Right renal pelvis (tissue), 4 donors: ENCODE measurements at places on chromosomes 5 and 9.

DNA sequence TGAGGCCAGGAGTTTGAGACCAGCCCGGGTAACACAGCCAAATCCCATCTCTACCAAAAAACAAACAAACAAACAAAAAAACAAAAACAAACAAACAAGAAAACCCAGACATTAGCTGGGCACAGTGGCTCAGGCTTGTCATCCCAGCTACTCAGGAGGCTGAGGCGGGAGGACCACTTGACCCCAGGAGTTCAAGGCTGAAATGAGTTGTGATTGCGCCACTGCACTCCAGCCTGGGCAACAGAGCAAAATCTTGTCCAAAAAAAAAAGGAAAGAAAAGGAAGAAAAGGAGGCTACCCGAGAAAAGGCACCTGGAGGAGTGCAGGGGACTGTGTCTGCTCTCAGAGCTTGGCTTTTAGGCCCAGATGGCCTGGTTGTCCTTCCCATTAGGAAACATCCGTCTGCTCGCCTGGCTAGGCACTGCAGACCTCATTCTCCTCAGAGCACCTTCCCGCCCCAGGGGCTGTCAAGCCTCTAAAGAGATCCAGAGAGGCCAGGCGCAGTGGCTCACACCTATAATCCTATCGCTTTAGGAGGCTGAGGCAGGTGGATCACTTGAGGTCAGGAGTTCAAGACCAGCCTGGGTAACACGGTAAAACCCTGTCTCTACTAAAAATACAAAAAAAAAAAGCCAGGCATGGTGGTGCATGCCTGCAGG, 185.3 kb upstream of the IER5L start:
- DNase-seq = no peak

GRCh38 chr5:95907067-95907705, 54.5 kb downstream of the ELL2 start:
- no peak for DNase-seq

- no peak for DNase-seq
These were observed 15.3 kb downstream of the NOTCH1 start for GRCh38 chr9:136530461-136531089.

GRCh38 chr5:91416491-91416890, 33.4 kb upstream of the ARRDC3 start:
- DNase-seq = no peak

- DNase-seq = no peak
These were observed 166.7 kb downstream of the ICE1 start for GRCh38 chr5:5588887-5589826.

- DNase-seq = no peak
These were observed 509.3 kb upstream of the CTNND2 start for GRCh38 chr5:12413585-12413984.

GRCh38 chr5:91126888-91127287, 256.2 kb downstream of the ARRDC3 start:
- DNase-seq = no peak

DNA sequence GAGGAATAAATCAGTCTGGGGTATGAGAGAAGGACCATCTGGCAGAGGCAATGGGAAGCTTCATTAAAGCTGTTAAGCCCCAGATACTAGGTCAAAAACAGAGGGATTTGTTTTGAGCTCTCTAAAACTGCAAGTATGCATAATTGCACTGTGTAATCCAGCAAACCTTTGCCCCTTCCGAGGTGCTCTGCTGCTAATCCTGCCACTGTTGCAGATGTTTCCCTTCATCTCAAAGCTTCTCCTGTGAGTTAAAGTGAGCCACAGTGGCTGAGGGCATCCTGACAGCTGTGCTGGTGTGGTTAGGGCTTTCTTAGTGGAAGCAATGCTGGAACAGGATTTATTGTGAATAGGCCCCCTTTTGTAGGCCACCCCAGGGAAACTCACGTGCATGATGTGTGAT, 160.3 kb upstream of the TRPC7 start:
- DNase-seq = no peak

DNA sequence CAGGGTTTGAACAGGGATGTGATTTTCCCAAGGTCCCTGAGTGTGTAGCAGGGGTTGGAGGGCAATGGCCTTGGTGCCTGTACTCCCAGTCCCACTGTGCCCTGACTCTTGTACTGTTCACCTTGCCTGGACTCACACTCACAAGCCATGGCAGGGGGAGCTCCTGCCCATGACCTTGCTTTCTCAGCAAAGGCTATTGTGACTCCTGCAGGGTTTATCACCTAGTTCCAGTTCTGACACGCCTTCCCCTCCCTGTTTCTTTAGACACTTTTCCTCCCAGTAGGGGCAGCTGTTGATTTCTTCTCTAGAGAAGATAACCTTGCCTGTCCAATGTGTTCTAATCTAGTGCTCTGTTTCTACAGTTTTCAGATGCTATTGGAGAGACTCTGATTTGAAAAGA, 139.5 kb downstream of the FSTL4 start:
- DNase-seq = no peak

GRCh38 chr5:77133061-77133758, 46.1 kb upstream of the ZBED3 start:
- DNase-seq = no peak

DNA sequence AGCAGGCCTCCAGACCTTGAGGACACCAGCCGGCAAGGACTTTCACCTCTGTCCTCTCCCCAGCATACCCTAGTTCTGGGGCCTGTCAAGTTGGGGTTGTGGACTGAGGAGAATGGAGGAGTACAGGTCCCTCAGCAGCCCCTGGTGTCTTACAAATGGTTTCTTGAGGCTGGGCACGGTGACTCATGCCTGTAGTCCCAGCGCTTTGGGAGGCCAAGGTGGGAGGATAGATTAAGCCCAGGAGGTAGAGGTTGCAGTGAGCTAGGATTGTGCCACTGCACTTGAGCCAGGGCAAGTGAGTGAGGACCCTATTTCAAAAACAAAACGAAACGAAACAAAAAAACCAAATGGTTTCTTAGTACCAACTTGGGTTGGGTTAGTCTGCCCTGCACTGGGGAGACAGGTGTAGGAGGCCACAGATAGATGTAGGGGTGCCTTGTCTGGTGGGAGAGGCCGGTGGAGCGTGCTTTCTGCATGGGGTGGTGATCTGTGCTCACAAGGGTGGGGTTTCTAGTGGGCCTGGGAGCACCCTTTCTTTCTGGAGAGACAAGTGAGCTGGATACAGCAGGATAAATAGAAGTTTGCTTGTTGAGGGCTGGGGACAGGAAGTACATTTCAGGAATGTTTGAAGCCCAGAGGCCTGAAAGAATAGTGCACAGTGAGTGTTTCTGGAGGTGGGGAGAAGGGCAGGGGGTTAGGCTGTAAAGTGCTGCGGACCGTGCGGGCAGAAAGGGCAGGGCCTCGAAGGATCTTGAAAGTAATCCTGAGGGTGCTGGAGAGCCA, 37.7 kb upstream of the PSD2 start:
- DNase-seq = no peak

- no peak for DNase-seq
These were observed 5.7 kb downstream of the TLR4 start for GRCh38 chr9:117709936-117710335.

- DNase-seq = no peak
These were observed 163.3 kb upstream of the IER5L start for GRCh38 chr9:129341171-129341986.

GRCh38 chr9:33458444-33458843, 11.1 kb upstream of the AQP3 start:
- DNase-seq = no peak

DNA sequence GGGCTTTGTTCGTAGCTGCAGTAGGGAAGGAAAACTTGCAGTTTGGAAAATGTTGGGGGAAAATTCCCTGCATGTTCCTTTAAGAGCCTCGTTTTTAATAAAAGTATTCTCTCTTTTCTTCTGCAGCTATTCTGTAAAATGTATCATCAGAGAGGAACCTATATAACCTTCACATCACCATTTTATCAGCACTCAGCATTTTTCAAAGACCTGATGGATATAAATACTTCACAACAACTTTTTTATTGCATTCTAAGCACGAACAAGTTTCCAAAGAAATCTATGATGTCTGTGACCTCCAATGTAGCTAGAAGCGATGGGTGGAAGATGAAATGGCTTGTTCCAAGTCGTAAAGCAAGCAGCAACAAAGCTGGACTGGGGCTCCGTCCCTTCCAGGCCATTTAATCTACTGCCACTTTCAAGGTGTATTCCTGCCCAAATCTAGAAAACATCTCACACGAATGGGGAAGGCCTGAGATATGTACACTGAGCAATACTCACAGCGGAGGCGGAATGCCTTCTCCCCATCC, 84.0 kb downstream of the NSUN2 start:
- DNase-seq = no peak

- DNase-seq = no peak
These were observed 54.1 kb upstream of the CTNND2 start for GRCh38 chr5:11958321-11958720.

DNA sequence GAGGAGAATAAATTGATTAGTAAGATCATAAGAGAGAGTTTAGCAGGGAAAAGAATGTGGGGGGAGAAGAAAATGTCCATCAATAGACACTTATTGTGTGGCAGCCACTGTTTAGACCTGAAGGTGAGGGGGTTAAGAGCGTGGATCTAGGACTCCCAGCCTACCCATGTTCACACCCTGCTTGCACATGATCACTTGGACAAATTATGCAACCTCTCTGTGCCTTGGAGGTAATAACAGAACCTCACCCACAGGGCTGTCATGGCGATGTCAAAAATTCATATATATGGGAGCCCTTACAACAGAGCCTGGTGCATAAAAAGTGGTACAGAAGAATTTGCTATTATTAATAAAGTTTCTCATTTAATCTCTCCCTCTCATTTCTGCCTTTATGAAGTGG, 86.0 kb upstream of the EQTN start:
- DNase-seq = no peak

- no peak for DNase-seq
These were observed 8.1 kb downstream of the TNFAIP8 start for GRCh38 chr5:119363936-119364335.

- DNase-seq = peak; percentile 79
These were observed 1.5 kb upstream of the RFX3 start for GRCh38 chr9:3526997-3527940.
